ENCODE measurements at places on chromosomes 5 and 9. TPM values are rescaled to one million over a fixed set of nuclear protein-coding genes. Genes with fewer than 3 reads are reported as not detected.

Gene ZNF300
- 9.0 TPM for total RNA-seq

Gene FGF18
- total RNA-seq = under 0.01 TPM

Gene HARS2
- total RNA-seq = 34.0 TPM

Gene ASPN
- 11.2 TPM for total RNA-seq

Gene CCNO
- 0.17 TPM for total RNA-seq

Gene C5orf46
- not detected for total RNA-seq

Gene GABBR2
- total RNA-seq = 0.43 TPM

Gene NMUR2
- total RNA-seq = not detected

Data from bronchial smooth muscle cell (primary cell).